ENCODE measurements at places on chromosomes 4 and X. TPM values are rescaled to one million over a fixed set of nuclear protein-coding genes. Genes with fewer than 3 reads are reported as not detected.

The RHOXF1 gene
- not detected for total RNA-seq

The CLCN4 gene
- total RNA-seq = 0.77 TPM

The CHST7 gene
- 8.7 TPM for total RNA-seq

The CITED1 gene
- 0.37 TPM for total RNA-seq

The HSFX4 gene
- total RNA-seq = not detected

The NUP62CL gene
- total RNA-seq = 0.11 TPM

The BTK gene
- not detected for total RNA-seq

The GAGE12E gene
- not detected for total RNA-seq

The CLNK gene
- not detected for total RNA-seq

The IDS gene
- total RNA-seq = 59.9 TPM

The NR0B1 gene
- 1.9 TPM for total RNA-seq

The CFI gene
- 3.0 TPM for total RNA-seq

The MCUB gene
- total RNA-seq = 21.5 TPM

The SASH3 gene
- not detected for total RNA-seq

The ADAM29 gene
- not detected for total RNA-seq

The UBE2K gene
- total RNA-seq = 18.2 TPM

The NEXMIF gene
- total RNA-seq = under 0.01 TPM

The XAGE2 gene
- total RNA-seq = not detected

The SLITRK4 gene
- 0.50 TPM for total RNA-seq

The NIPAL1 gene
- 1.2 TPM for total RNA-seq

The MAML3 gene
- 2.1 TPM for total RNA-seq

The ARMCX2 gene
- 73.7 TPM for total RNA-seq

The CXCL11 gene
- not detected for total RNA-seq

The KLHL4 gene
- 4.8 TPM for total RNA-seq

The NPY1R gene
- total RNA-seq = under 0.01 TPM

The FAM9B gene
- total RNA-seq = not detected

The ZMAT1 gene
- 0.66 TPM for total RNA-seq

The RIBC1 gene
- total RNA-seq = 0.66 TPM

The NLGN3 gene
- 0.12 TPM for total RNA-seq

The ATP10D gene
- total RNA-seq = 23.1 TPM

The IL21 gene
- not detected for total RNA-seq

The GAGE1 gene
- total RNA-seq = not detected

The CABS1 gene
- total RNA-seq = not detected

The CAPN6 gene
- total RNA-seq = under 0.01 TPM

The GRIA2 gene
- under 0.01 TPM for total RNA-seq

The SYN1 gene
- total RNA-seq = 0.25 TPM

The EPHA5 gene
- total RNA-seq = 2.9 TPM

The RAB33A gene
- total RNA-seq = 4.3 TPM

The TMEM144 gene
- 5.5 TPM for total RNA-seq
